ENCODE measurements at places on chromosomes 12 and 14.

DNA sequence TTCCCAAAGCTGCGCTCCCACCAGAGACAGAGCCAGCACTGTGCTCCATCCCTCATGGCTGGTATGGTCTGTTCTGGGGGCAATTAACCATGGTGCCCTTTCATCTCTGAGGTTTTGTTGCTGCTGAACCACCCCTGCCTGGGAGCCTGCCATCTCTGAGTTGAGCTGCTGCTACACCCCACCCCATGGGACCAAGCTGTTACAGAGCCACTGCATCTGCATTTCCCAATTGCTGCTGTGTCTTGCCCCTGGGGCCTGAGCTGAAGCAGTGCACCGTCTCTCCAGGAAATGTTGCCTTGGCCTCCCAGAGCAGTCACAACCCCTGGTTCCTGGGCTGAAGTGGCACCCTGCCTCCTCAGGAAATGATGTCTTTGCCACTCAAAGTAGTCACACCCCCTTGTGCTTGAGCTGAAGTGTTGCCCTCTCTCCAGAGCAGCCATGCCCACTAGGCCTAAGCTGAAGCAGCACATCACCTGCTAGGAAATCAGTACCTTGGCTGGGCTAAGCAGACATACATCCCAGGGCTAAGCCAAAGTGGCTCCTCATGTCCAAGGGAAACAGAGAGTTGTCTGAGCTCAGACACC is 140.3 kb downstream of the RERGL start:
- DNase-seq, result no peak

GRCh38 chr12:18320036-18320617 is 58.8 kb downstream of the PIK3C2G start:
- peak; percentile 89 for DNase-seq

GRCh38 chr12:88142610-88142991 is 494 bp downstream of the TMTC3 start:
- no peak for DNase-seq

GRCh38 chr12:15939111-15939510 is 28.0 kb downstream of the DERA start:
- DNase-seq, result peak; percentile 27

DNA sequence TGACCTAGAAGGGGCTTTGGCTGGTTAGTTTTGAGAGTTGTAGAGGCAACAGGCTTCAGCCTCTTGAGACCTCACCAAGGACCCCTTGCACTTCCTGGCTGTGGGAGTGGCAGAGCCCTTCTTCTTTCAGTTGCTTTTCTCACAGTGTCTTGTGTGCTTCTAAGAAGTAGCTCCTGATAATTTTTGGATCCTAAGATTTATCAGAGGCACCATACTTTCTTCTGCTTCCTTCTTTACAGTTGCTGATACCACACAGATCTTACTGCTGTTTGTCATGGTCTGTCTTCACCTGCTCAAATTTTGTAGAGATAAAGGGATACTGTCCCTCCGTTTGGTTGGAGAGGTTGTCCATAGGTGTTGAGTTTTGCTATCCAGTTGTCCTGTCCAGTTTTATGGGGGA is 33.8 kb downstream of the VRK1 start:
- no peak for DNase-seq

Measured in NCI-H226 (cell line).